ENCODE measurements at places on chromosomes 7 and 10.
A peak's percentile ranks its signal among the peaks of the same experiment; 100 is the strongest.

DNA sequence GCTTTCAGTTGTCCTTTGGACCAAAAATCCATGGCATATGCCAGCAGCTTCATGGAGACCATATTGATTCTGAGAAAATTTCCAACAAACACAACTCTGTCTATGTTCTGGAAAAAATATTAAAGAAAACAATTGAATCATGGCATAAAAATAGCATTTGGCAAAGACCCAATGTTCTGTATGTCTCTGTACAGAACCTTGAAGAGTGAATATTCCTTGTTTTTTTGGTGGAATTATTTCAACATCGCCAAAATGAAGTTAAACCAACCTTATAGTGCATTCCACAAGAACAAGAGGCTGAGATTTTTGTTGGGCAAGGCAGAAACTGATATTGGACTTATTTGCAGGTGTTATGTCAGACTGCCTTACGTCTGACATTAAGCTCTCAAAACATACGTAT lies 53.3 kb upstream of the SLC16A12 start:
- DNase-seq, result no peak

GRCh38 chr10:18886102-18886501 lies 162.5 kb upstream of the MALRD1 start:
- DNase-seq, result no peak

- peak; percentile 74 for DNase-seq
These were observed 10.4 kb upstream of the USP54 start for GRCh38 chr10:73601486-73601921.

DNA sequence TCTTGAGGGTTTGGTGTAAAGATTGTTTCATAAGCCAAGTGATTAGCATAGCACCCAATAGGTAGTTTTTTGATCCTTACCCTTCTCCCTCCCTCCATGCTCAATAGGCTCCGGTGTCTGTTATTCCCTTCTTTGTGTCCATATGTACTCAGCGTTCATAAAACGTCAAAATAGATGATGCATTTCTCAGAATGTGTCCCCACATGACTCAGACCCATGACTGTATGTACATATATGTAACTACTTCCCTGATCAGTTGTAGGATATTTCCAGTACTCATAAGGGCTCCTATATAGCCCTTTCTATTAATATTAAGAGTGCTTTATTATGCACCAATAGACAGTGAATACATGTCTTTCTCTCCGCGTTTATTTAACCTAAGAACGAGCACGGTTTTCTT lies 466.9 kb downstream of the KIF20B start:
- no peak for DNase-seq

GRCh38 chr10:97905276-97905675 lies 55.6 kb downstream of the GOLGA7B start:
- DNase-seq, result no peak

DNA sequence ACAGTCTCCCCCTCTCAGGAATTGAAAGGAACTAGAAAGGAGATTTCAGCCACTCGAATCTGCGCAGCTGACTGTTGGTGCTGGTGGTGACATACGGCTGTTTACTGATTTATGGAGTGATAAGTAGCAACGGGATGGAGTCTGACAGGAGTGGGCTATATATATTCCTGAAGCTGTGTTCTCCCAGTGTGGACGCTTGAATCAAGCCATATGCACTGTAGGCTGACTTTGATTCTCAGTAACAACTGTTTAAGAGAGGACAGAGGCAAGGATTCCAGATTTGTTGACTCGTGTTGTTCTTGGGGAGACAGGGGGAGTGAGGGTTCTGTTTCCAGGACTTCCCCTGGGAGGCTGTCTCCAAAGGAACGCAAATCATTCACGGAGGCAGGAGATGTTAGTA lies 260.1 kb upstream of the AUTS2 start:
- DNase-seq, result no peak

- DNase-seq, result no peak
These were observed 19.0 kb upstream of the C10orf71 start for GRCh38 chr10:49280001-49280408.

GRCh38 chr10:80870282-80870681 lies 332.6 kb downstream of the SH2D4B start:
- DNase-seq, result no peak

GRCh38 chr7:157235357-157236333 lies 96.9 kb downstream of the UBE3C start:
- DNase-seq, result no peak

GRCh38 chr10:19158870-19159269 lies 110.3 kb downstream of the MALRD1 start:
- DNase-seq, result no peak
